NCI-H1417 treated with DMSO at 0.1 percent for 48 hours (cell line): ENCODE measurements at places on chromosomes 5 and 9.

- DNase-seq, result no peak
These were observed 21.8 kb downstream of the PPIC start for GRCh38 chr5:123014689-123015088.

- no peak for DNase-seq
These were observed 85.7 kb upstream of the FAM169A start for GRCh38 chr5:74951865-74952264.

- no peak for DNase-seq
These were observed 11.0 kb downstream of the CCDC180 start for GRCh38 chr9:97318433-97318832.

- no peak for DNase-seq
These were observed 459.6 kb downstream of the RAB3C start for GRCh38 chr5:59042201-59043055.

- no peak for DNase-seq
These were observed 32.4 kb upstream of the IL33 start for GRCh38 chr9:6183227-6183551.

- DNase-seq, result no peak
These were observed 14.3 kb downstream of the CEL start for GRCh38 chr9:133075925-133076630.

DNA sequence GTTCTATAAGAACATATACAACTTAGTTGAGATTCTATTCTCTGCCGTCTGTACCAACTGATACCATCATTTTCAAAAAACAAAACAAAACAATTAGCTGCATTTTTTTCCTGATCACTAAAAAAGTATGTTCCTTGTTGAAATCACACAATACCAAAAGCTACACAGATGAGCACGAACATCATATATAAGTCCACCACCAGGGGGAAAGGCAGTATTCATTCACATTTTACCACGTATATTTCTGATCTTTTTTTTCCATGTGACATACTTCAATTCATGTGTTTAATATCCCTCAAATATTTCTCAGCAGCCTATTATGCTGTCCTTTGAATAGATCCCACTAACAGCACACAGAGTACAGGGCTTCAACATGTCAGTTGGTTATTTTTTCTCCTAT is 40.6 kb downstream of the IRX2 start:
- DNase-seq, result no peak

- no peak for DNase-seq
These were observed 8.8 kb downstream of the ZSWIM6 start for GRCh38 chr5:61340775-61341361.

DNA sequence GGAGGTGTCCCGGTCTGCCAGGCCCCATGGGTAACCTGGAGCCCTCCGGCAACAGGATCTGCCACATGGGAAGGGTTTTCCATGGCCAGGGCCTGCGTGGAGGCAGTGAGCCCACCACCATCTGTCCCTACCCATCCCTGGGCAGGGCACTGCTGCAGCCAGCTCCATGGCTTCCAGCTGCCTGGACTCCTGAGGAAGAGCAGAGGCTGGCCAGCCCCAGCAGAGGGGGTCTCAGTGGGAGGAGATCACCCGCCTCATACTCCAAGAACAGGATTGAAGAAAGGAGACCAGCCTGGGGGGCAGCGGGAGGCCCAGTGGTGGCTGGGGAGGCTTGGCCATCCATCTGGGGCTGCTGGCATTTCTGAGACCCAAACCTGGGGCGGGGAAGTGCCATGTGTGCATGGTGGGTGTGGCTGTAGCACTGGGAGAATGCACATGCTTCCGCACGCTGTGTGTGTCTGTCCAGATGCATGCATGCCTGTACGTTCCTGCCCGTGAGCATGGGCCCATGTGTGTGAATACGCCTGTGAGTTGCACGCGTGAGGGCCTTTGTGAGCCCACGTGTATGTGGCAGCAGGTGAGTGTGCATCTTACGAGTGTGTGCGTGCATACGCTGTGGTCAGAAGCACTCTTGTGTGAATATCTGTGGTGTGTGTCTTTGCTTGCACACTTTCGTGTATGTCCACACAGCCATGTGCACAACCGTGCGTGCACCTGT is 78.5 kb downstream of the LMX1B start:
- no peak for DNase-seq

GRCh38 chr5:169022718-169023117 is 278.2 kb downstream of the SLIT3 start:
- no peak for DNase-seq

- DNase-seq, result no peak
These were observed 772.1 kb upstream of the CDH9 start for GRCh38 chr5:27810458-27810857.

- no peak for DNase-seq
These were observed 418.3 kb upstream of the IRX1 start for GRCh38 chr5:3177338-3177737.

DNA sequence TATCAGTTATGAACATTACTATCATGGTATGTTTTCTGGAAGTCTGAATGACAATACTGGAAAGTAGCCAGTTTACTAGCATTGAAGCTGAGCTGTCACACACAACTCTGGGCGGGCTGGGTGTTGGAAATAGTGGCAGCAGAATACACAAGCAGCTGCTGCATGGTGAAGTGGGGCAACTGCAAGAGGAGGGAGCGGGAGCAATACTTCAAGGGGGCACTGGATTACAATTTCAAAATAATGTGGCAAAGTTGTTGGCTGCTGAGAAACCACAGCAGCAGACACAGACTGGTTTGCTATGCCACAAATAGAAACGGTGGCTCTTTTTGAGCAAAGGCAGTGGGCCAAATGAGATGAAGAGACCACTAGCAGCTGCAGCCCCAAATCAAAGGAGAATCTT is 350.2 kb downstream of the KIAA0825 start:
- DNase-seq, result no peak

DNA sequence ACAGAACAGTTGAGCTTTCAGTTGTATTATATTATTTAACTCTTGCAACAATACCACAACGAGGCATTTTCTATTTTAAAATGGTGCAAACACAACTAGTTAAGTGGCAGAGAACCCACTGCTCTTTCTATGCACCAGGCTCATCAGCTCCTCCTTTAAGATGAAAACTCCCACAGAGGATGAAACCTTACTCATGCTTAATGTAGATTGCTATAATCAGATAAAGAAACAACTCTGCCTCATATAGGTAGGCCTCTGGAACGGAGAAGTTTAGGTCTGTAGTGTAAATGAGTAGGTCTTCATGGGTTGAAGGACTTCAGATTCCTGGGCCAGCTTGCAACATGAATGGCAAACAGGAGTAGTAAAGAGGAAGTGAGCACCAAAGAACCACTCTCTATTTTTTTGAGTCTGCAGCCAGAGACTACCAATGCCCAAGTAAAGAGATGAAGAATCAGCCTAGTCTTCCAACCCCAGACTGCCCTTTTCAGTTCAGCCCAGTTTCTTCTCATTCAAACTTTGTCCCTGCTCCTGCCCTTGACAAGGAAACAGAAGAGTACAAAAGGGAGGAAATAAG is 33.9 kb downstream of the HACD4 start:
- no peak for DNase-seq

DNA sequence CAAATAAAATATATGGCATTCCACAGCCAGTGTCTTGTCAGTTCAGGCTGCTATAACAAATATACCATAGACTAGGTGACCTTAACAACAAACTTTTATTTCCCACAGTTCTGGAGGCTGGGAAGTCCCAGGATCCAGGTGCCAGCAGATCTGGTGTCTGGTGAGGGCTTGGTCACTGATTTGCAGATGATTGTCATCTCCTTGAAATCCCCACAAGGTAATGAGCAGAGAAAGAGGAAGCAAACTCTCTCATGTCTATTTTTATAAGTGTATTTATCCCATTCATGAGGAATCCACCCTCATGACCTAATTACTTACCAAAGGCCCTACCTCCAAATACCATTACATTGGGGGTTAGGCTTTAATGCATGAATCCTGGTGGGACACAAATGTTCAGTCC is 663.2 kb downstream of the TLR4 start:
- DNase-seq, result no peak

DNA sequence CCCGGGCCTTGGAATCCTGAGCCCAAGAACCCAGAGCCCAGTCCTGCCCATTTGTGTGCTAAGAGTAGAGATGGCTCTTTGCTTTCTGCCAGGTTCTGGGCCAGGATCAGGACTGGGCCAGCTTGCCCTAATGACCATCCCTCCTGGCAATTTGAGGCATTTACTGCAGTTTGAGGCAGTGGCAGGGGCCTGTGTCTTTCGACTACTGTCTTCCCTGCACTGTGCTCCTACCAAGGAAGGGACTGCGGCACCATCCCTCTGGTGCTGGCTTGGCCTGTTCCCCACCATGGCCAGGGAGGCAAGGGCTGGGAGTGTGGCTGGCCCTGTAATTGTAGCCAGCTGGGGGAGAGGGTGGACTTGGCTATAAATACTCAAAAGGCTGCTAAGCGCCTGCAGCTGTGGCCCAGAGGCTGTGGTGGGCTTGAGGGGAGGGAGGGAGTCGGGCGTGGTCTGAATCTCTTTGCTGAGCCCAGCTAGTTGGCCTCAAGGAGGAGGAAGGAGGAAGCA is 4.6 kb downstream of the ENHO start:
- no peak for DNase-seq

- DNase-seq, result no peak
These were observed 270.7 kb upstream of the WWC1 start for GRCh38 chr5:168020542-168021294.

DNA sequence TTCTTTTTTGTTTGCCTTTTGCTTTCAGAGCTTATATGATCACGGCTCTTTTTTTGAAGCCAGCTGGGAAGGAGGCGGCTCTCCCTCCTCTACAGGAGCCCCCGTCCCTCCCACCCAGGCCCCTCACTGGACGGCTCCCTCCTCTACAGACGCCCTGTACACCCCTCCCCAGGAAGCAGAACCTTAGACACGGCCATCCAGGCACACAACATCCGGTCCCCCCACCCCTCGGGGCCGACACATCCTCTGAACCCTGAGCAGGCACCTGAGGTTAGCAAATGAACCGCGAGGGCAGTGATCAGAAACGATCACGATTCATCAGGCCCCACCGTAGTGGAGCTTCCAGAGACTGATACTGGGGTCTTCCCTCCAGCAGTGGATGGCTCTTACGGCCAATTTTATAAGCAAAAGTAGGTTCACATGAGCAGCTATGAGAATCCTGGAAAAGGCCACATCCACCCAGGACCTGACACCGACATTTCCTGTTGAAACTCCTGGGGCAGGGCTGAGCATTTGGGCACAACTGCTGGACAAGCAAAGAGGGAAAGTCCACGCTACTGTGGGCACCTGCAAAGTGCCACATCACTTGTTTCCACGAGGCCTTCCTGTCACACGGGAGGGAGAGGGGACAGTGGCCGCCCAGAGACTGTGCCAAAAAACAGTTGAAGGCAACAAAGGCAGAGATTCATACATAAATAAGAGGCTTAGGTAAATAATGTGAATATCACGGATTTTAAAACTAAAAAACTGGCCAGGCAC is 78.9 kb downstream of the SEMA4D start:
- no peak for DNase-seq

- no peak for DNase-seq
These were observed 76.1 kb downstream of the SLC28A3 start for GRCh38 chr9:84264307-84265029.

- no peak for DNase-seq
These were observed 134.8 kb downstream of the KCNIP1 start for GRCh38 chr5:170638454-170639220.

DNA sequence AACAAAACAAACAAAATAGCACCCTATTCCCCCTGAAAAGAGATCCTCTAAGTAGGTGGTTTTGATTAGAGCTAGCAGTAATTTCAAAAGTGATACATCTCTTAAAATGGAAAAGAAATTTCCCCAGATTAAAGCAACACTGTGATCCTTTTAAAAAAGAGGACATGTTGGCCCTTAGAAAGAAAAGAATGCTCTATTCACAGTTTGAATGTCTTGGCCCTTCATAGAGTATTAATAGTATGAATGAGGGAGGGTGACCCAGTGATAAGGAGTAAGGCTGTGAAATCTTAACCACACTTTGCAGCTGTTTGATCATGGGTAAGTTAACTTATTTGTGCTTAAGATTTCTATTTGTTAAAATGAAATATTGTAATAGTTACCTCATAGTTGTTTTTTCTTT is 467.7 kb upstream of the MEF2C start:
- no peak for DNase-seq

DNA sequence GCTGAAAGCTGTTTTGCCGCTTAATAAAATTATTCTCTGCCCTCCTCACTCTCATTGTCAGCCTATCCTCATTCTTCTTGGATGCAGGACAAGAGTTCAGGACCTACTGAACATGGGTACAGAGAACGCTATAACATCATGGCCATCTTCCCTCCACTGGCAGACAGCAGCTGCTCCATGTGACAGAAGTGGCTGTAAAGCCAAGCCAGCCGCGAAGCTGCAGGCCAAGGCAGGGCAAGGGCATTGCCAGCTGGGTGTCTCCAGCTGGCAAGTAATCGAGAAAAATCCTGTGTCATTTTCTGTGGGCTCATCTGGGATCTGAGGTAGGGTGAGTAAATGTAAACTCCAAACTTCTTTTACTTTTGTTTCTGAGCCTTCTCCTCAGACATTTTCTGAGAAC is 84.8 kb downstream of the SLC25A46 start:
- DNase-seq, result no peak

DNA sequence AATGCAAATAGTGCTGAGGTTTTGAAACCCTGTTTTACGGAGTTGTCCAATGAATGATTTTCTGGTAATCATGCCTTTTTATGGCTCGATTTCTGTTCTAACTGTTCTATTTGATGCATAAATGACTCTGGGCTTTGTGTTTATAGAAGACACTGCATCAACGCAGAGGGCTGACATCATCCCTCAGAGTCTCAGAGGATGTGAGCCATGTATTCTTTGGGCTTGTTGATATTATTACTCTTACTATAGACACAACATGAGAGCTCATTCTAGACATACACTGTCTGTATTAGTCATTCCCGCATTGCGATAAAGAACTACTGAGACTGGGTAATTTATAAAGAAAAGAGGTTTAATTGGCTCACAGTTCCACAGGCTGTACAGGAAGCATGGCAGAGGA is 31.6 kb downstream of the CDH6 start:
- no peak for DNase-seq

DNA sequence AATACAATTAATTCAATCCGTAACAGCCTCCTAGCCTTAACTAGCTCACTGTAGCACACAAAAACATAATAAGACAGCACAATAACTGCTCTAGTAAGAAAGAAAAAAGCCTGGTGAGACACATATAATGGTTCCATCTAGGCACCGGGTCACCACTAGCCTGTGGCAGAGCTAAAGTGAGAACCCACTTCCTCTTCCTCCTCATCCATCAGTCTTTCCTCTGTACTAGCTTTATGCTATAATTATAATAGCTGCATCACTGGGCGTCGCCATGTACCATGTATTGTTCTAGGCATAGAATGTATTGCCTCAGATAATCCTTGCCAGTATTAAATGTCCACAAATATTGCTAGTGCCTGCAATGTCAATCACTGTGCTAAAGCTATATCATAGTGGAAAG is 23.1 kb downstream of the ADRB2 start:
- DNase-seq, result no peak
